A549 treated with RU486 at 1 μM for 4 hours (cell line): ENCODE measurements at places on chromosomes 3 and 15. TPM values are rescaled to one million over a fixed set of nuclear protein-coding genes. Genes with fewer than 3 reads are reported as not detected.

Gene SKOR1
- total RNA-seq = 0.02 to 0.03 TPM in 2 of 5 replicates, not detected in the others

Gene BTLA
- total RNA-seq = 0.05 TPM in 1 of 5 replicates, not detected in the others

Gene FOXP1
- total RNA-seq = 7.3 to 12.0 TPM (median 9.5 TPM) in 5 replicates

Gene RTP4
- total RNA-seq = not detected in 5 replicates

Gene SH2D7
- total RNA-seq = not detected in 5 replicates

Gene KLHDC8B
- 3.1 to 7.0 TPM (median 4.6 TPM) in 5 replicates for total RNA-seq

Gene IL1RAP
- total RNA-seq = 5.4 to 7.1 TPM (median 6.8 TPM) in 5 replicates

Gene LIPC
- total RNA-seq = 0.15 to 0.37 TPM in 2 of 5 replicates, not detected in the others

Gene ADAMTS7
- total RNA-seq = 2.5 to 4.7 TPM (median 3.6 TPM) in 5 replicates

Gene ATP13A5
- not detected in 5 replicates for total RNA-seq

Gene COL6A5
- not detected in 5 replicates for total RNA-seq

Gene THRB
- total RNA-seq = 0.78 to 1.8 TPM (median 1.4 TPM) in 5 replicates

Gene SLC38A3
- total RNA-seq = 0.05 to 0.32 TPM (median 0.10 TPM) in 3 of 5 replicates, not detected in the others

Gene SPTBN5
- 0.08 to 0.32 TPM (median 0.22 TPM) in 5 replicates for total RNA-seq

Gene TMCO5A
- total RNA-seq = not detected in 5 replicates

Gene ANKUB1
- total RNA-seq = not detected in 5 replicates

Gene SLC12A1
- not detected in 5 replicates for total RNA-seq

Gene CCR5
- total RNA-seq = not detected in 5 replicates

Gene AP4E1
- total RNA-seq = 4.9 to 10.2 TPM (median 9.0 TPM) in 5 replicates

Gene INSYN1
- 1.2 to 2.4 TPM (median 2.0 TPM) in 5 replicates for total RNA-seq

Gene ANKRD63
- total RNA-seq = 0.31 to 0.80 TPM (median 0.44 TPM) in 4 of 5 replicates, not detected in the other

Gene ZNF774
- total RNA-seq = 0.78 to 1.5 TPM (median 1.3 TPM) in 5 replicates

Gene GPR62
- total RNA-seq = not detected in 5 replicates

Gene EFHB
- 0.29 to 1.2 TPM (median 0.51 TPM) in 5 replicates for total RNA-seq

Gene GOLGA6L4
- total RNA-seq = 0.25 to 1.1 TPM (median 0.81 TPM) in 5 replicates

Gene RETNLB
- not detected in 5 replicates for total RNA-seq

Gene TBC1D2B
- total RNA-seq = 10.7 to 15.8 TPM (median 13.3 TPM) in 5 replicates

Gene PRRT3
- 0.82 to 1.8 TPM (median 1.7 TPM) in 5 replicates for total RNA-seq

Gene SMCO1
- not detected in 5 replicates for total RNA-seq

Gene GABRA5
- 72.6 to 118 TPM (median 109 TPM) in 5 replicates for total RNA-seq

Gene APOD
- total RNA-seq = 0.56 to 0.82 TPM (median 0.68 TPM) in 5 replicates

Gene FBN1
- total RNA-seq = 6.3 to 8.5 TPM (median 7.0 TPM) in 5 replicates

Gene TIGIT
- not detected in 5 replicates for total RNA-seq

Gene TTC21A
- total RNA-seq = 1.5 to 2.1 TPM (median 1.6 TPM) in 5 replicates

Gene FETUB
- 0.07 to 0.37 TPM (median 0.26 TPM) in 3 of 5 replicates, not detected in the others for total RNA-seq

Gene CHRNA5
- total RNA-seq = 20.4 to 39.2 TPM (median 36.2 TPM) in 5 replicates

Gene CSPG4
- total RNA-seq = 0.07 to 0.14 TPM (median 0.09 TPM) in 5 replicates

Gene HRG
- not detected in 5 replicates for total RNA-seq

Gene UBXN7
- total RNA-seq = 6.3 to 9.3 TPM (median 8.9 TPM) in 5 replicates

Gene POLR2M
- total RNA-seq = 38.2 to 80.2 TPM (median 62.9 TPM) in 5 replicates

Gene AGTR1
- 0.30 to 0.80 TPM (median 0.42 TPM) in 4 of 5 replicates, not detected in the other for total RNA-seq

Gene SNTN
- not detected in 5 replicates for total RNA-seq

Gene ZMAT3
- 2.7 to 6.7 TPM (median 6.3 TPM) in 5 replicates for total RNA-seq

Gene LXN
- 62.1 to 116 TPM (median 93.7 TPM) in 5 replicates for total RNA-seq

Gene MRAS
- total RNA-seq = 7.1 to 12.2 TPM (median 8.5 TPM) in 5 replicates

Gene PYDC2
- total RNA-seq = not detected in 5 replicates

Gene CLDN11
- 0.09 to 0.30 TPM (median 0.12 TPM) in 4 of 5 replicates, not detected in the other for total RNA-seq

Gene AGBL1
- not detected in 5 replicates for total RNA-seq

Gene CNTN4
- not detected in 5 replicates for total RNA-seq

Gene DNASE1L3
- total RNA-seq = 0.20 TPM in 1 of 5 replicates, not detected in the others

Gene CSTA
- total RNA-seq = 0.73 to 1.9 TPM (median 0.97 TPM) in 5 replicates

Gene ZPLD1
- total RNA-seq = 0.08 TPM in 1 of 5 replicates, not detected in the others

Gene MGA
- total RNA-seq = 5.2 to 8.6 TPM (median 6.9 TPM) in 5 replicates

Gene CLSTN2
- total RNA-seq = 0.02 to 0.06 TPM (median 0.05 TPM) in 4 of 5 replicates, not detected in the other

Gene ZIC4
- total RNA-seq = not detected in 5 replicates

Gene MAP2K1
- total RNA-seq = 68.0 to 107 TPM (median 95.1 TPM) in 5 replicates

Gene ARPIN
- 8.9 to 12.6 TPM (median 12.2 TPM) in 5 replicates for total RNA-seq
